ENCODE measurements at places on chromosomes 12 and 14.

- DNase-seq = no peak
These were observed 67.3 kb upstream of the VRK1 start for GRCh38 chr14:96729889-96730288.

DNA sequence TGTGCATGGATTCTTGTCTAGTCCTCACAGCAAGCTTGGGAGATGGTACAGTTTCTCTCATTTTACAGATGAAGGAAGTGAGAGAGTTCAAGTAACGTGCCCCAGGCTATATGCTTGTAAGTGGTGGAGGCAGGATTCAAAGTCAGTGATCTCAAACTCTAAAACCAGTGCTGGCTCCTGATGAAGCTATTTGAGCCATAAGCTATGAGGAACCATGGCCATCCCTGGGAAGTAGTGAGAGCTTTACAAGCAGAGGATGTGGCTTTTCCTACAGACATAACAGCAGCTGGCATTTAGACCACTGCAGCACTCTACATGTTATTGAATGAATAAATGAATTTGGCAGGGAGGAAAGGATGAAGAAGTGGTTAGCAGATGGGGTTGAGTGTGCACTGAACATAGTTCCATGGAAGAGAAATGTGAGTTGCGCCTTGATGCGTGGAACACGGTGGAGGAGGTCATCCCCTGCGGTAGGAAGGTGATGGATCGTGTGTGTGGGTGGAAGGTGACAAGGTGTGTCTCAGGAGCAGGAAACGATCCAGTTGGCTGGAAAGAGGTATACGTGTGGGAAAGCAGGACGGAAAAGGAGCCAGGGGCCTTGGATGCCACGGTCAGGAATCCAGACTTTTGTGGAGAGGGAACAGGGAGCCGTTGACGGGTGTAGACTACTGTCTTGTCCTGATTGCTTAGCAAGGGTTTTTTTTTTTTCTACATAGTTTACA lies 65.2 kb downstream of the RFX4 start:
- DNase-seq = no peak

DNA sequence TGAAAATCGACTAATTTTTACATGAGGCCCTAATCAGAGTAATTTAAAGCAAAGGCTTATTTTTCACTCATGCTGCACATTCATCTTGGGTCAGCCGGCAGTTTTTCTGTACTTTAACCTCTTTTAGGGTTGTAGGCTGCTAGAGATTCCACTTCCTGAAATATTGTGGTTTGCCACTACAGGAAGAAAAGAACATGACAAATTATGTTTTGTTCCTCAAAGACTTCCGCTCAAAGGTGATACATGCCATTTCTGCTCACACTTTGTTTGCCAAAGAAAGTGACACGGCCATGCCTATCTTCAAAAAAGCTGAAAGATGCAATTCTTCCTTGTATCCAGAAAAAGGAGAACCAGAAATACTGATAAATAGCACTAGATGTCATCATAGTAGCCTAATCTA lies 183.4 kb upstream of the PPFIA2 start:
- DNase-seq = no peak

GRCh38 chr12:117412465-117413188 lies 51.2 kb upstream of the NOS1 start:
- DNase-seq = no peak

DNA sequence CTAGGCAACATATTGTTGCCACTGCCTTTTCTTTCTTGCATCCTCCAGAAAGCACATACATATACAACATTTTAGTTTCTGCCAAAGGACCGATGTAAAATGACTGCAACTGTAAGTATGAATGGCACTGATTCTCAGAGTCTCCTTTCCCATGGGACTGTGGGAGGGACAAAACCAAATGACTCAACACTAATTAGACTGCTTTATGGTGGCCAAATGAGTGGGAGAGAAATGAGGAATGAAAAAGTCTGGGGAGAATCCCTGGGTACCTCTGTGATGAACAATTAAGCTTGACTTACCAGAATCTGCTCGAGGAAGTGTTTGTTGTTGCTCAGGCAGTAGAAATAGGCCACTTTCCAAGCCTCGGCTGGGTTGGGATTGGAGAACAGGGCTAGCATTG lies 10.1 kb downstream of the ZFYVE26 start:
- no peak for DNase-seq

GRCh38 chr12:19161216-19161615 lies 31.7 kb downstream of the PLEKHA5 start:
- DNase-seq = no peak

- no peak for DNase-seq
These were observed 2.3 kb upstream of the PRPH start for GRCh38 chr12:49292729-49293055.

- DNase-seq = no peak
These were observed 76.6 kb downstream of the PTPRB start for GRCh38 chr12:70560671-70561070.

- no peak for DNase-seq
These were observed 987.2 kb downstream of the NRXN3 start for GRCh38 chr14:79157369-79157768.

DNA sequence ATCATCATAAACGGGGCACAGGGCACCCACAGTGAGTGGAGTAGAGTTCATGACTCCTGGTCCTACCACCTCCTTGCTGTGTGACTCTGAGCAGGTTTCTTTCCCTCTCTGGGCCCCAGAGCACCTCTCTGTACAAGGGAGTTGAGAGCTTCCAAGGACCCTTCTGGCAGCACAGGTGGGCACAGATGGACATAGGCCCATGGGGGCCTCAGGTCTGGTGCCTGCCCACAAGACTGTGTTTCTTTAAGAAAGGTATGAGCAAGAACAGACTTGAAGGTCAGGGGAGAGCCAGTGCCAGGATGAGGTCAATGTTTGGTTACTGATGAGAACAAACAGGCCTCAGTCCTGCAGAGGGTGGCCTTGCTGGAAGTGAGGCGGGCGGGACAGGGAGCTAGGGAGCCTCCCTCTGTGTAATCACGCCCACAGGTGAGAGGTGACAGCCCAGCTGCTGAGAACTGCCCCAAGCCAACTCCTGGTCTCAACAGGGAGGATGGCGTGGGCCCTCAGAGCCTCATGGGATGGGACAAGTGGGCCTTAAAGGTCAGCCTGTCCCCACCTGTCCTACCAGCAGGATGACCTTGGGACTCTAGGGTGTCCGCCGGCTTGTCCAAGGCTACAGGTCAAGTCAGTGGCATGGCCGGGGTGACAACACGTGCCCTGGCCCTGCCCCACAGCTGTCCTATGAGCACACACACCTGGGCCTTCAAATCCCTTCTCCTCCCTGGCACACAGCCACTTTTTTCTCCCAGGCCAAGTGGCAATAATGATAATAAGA lies 49.1 kb downstream of the CCDC85C start:
- DNase-seq = no peak

GRCh38 chr12:107440606-107441005 lies 245.0 kb upstream of the PWP1 start:
- no peak for DNase-seq

- DNase-seq = peak; percentile 30
These were observed 130.3 kb upstream of the EGLN3 start for GRCh38 chr14:34081101-34081575.

- DNase-seq = no peak
These were observed 631.3 kb downstream of the MED13L start for GRCh38 chr12:115646210-115646609.

GRCh38 chr14:105477660-105478397 lies 3.2 kb downstream of the CRIP2 start:
- no peak for DNase-seq

- no peak for DNase-seq
These were observed 4.0 kb downstream of the PFKM start for GRCh38 chr12:48123169-48123568.

GRCh38 chr14:70700955-70701585 lies 59.4 kb downstream of the TTC9 start:
- DNase-seq = no peak

GRCh38 chr12:108857158-108857407 lies 300 bp downstream of the SSH1 start:
- DNase-seq = no peak

GRCh38 chr14:94680862-94681288 lies 68.7 kb downstream of the SERPINA3 start:
- no peak for DNase-seq

- no peak for DNase-seq
These were observed 34.5 kb downstream of the PRKCH start for GRCh38 chr14:61355892-61356325.

DNA sequence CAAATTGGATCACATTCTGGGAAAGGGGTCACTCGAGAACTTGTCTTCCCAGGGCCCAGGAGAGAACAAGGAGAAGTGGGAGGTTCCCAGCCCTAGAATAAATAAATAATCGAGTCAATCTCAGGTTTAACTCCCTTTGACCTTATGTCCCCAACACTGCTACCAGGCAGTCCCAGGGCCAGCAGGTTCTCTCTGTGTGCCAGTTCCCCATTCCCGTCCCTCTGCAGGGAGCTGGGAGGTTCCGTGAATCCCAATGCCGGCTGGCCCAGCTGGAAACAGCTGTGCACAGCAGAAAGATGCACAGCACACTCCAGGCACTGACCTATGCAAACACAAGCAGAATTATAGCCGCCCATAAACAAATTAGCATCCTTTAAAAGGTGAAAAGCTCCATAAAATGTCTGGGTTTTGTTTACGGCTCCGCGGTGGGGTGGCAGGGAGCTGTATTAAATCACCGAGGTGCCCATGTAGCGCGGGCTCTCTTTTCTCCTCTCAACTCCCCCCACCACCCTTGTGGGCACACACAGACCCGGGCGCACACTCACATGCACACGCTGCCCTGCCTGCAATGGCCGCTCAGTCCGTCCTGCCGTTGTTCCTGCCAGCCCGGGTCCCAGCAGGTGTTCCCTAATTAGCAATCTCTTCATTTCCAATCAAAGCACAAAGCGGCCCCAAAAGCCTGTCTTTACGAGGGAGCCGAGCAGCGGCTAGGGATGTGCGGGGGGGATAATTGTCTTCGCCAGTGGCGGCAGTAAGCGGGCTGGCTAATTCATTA lies 46.6 kb upstream of the ESRRB start:
- no peak for DNase-seq

DNA sequence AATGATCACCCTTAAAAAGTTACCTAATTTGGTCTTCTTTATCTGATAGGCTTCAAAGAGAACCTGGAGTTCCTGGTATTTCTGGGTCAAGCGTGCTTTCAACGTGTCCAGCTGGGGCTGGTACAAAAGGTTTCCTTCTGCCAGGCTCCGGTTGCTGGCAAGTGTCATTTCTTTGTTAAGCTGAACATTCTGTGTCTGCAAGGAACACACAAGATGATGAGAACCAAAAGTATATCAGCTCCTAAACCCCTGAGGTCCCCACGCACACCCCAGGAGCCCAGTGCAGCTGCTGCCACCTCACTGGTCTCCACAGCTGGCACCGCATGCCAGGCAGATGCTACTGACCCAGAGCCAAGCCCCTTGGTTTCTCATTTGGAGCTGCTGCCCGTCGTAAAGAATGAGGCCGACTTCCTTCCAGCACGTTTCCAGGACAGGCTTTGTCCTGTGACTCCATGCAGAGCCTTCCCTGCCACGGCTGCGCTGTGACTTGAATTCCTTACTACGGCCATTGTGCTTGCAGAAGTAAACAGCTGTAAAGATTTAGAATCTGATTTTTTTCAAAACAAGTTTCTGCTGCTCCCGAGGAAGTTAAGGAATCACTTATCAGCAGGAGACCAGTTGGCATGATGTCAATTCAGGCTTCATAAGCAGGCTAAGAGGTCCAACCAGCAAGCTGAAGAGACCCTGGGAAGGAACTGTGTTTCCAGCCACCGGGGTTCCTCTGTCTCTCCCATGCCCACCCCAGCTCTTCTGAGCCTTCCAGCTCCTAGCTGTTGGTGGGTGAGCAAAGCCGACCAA lies 24.9 kb downstream of the VPS37B start:
- DNase-seq = peak; percentile 63

DNA sequence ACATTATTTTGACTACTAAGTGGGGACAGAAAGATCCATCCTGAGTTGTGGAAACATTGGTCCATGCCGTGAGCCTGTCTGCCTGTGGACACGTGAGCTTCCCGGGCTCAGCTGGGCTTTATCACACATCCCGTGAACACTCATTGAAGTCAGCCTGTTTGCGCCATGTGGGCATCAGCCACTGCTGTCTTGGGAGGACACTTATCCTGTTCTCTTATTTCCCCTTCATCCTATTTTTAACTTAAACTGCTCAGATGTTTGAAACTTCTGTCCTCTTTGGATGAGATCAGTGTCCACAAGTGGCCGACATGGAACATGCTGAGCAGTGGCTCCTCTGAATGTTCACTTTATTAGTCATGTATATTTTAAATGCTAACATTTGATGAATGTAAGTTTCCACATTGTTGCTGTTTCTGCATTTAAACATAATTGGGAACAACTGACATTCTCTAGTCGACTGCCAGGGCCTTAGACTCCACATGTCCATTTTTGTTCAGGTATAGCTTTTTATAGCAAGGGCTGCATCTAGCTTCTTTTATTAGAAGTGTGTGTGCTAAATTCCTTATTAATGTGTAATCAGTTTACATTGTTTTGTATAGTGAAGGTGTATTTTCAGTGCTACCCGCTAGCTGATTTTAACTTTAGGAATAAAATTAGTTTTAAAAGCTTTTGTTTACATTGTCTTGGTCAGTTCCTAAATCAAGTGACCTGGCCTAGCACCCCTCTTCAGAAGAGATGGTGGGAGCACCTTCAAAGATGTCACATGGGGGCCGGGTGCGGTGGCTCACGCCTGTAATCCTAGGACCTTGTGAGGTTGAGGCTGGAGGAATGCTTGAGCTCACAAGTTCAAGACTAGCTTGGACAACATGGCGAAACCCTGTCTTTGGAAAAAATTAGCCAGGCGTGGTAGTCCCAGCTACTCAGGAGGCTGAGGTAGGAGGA lies 24.0 kb downstream of the RNF34 start:
- DNase-seq = peak; percentile 31

DNA sequence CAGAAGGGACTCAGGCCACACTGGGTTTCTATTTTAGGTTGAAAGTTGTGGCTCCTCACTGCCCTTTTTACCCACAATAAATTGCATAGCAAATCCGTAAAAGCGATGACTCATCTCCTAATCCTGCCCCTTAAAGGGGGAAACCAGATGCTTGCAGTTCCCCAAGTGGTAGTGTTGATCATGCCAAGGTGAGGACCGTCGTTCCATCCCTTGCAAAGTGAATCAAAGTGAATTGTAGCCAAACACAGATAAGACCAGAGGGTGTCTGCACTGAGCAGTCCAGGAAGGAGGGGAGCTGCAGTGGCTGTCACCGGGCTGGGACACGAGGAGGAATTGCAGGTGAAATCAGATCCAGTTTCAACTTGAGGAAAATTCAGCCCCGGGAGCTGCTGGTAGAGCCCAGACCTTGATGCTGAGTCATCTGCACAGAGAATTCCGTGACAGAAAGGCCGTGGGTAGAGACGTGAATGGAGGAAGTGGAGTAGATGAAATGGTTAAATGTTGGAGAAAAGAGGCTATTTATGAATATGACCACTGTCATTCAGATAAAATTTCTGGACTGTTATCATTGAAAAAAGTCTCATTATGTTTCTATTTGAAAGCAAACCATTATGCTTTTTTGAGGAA lies 44.2 kb upstream of the MMP17 start:
- peak; percentile 87 for DNase-seq

DNA sequence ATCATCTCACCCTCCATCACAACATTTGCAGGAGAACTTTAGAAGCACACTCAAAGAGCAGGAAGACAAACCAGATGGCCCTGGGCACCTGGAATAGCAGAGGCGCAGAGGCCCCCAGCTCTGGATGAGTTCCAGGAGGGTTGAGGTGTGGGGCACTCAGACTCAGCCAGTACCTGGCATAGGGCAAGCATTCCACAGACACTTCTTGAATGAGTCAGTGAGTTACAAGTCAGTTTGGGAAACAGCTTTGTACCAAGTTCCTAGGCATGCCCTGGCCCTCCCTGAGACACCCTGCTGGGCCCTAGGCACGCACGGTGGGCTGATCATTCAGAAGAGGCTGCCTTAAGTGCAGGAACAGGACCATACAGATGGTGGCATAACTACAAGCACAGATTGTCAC lies 54.3 kb downstream of the MAP3K9 start:
- no peak for DNase-seq

- DNase-seq = no peak
These were observed 430.9 kb downstream of the LRIG3 start for GRCh38 chr12:58489394-58489793.

Measured in mesenchymal stem cell (in vitro differentiated cells and primary cell).